IPS-NIHi11 (cell line): ENCODE measurements at places on chromosomes 16 and 17.
A peak's percentile ranks its signal among the peaks of the same experiment; 100 is the strongest.

DNA sequence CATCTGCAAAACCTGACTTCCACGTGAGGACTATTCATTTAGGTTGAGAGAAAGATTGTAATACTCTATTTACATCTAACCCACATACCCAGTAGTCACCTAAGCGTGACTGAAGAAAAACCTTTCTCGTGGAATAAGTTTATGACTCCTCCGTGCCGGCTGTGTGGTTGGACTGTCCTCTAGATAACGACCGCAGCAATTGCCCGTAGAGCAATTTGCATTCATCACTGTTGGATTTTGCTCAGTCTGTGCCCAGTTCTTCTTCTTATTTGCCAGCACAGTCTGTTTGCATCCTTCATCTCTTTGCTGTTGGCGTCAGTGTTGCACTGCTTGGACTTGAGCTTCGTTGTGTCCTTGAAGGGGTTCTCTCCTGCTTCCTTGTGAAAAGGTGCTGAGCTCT is 131.3 kb downstream of the CYB561 start:
- DNase-seq = no peak

- no peak for DNase-seq
These were observed 7.5 kb downstream of the KRT12 start for GRCh38 chr17:40859536-40859935.

GRCh38 chr17:52025236-52025635 is 133.3 kb downstream of the CA10 start:
- no peak for DNase-seq

DNA sequence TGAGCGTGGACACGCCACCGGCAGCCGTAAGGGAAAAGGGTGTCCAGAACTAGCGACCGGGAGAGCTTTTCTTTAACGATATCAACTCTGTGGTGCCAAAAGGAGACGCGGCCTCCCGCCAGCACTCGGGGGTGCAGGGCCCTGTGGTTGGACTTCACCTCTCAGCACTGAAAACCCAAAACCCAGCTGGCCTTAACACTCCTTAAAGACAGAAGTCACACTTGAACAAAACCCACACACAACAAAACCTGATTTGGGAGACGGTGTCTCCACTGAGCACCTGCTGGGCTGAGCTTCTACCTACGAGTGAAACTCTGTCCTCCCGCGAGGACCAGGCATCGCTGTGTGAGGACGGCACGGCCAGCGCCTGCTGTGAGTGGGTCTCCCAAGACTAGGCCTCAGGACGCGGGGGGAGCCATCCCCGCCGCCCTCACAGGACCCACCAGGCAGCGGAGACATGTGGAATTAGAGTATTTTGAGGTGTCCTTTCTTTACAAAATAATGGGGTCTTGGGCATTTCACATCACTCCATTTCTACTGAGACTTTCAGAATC is 46.7 kb downstream of the WDR45B start:
- no peak for DNase-seq

DNA sequence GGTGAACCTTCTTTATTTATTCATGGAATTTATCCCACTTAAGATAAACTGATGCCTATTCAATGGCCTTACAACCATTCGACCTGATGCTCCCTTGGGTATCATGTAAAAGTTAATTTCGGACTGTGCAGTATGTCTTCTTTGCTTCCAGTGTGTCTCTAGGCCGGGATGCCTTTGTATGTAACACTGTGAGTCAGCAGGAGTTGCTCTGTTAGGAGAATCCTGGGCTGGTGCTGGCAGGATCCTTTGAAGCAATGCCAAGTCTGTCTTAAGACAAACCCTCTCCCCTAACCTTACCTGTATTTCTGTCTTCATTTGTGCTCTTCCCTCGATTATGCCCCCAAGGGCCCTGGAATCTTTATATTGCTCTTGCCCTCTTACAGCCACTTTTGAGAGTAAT is 37.9 kb upstream of the ABCA8 start:
- no peak for DNase-seq

GRCh38 chr16:49670627-49671026 is 185.3 kb downstream of the ZNF423 start:
- DNase-seq = no peak

GRCh38 chr17:80876950-80877728 is 114.5 kb upstream of the CHMP6 start:
- DNase-seq = no peak

DNA sequence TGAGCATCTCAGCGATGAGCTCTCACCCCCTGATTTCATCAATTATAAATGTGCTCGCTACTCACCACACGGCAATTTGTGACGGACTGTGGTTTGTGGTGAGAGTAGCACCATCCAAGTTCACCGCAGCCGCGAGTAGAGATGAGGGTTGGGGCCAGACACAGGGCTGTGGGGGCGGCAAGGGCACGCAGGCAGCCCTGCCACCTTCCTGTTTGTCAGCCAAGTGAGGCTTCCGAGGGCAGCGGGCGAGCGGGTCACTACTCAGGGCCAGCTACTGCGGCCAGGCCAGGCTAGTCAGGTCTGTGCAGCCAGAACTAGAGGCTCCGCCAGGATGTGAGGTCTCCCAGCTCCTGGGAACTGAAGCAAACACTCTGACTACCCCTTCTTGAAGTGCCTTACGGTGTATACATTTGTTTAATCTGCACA is 39.6 kb upstream of the MEOX1 start:
- DNase-seq = no peak

DNA sequence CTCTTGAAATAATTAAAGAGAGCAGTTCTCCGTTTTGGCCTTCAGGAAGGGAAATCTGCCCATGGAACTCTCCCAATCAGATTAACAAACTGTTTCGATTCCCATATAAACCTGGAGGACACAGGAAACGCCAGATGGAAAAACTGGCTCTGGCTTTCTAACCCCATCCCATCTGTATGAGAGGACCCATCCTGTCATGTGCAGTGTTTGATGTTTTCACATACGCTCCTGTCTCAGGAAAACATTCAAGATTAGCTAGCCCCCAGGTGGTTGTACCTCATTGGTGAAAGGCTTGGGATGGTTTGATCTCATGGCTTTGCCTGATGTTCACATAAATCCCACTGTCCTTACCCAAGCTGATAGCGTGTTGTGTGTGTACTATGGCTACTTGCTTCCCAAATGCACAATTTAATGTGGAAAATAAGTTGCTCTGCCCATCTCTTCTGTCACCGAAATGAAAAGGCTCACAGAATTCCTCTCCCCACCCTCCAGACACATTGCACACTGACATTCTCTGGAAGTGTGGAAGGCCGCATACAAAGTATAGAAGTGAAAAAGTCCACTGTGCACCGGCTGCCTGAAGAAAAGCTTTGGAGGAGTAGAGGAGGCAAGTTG is 18.2 kb upstream of the ERN1 start:
- DNase-seq = no peak

- DNase-seq = peak; percentile 96
These were observed 31.3 kb downstream of the ZCCHC14 start for GRCh38 chr16:87461466-87461991.

GRCh38 chr16:50275428-50276325 is 9.3 kb downstream of the ADCY7 start:
- DNase-seq = no peak

DNA sequence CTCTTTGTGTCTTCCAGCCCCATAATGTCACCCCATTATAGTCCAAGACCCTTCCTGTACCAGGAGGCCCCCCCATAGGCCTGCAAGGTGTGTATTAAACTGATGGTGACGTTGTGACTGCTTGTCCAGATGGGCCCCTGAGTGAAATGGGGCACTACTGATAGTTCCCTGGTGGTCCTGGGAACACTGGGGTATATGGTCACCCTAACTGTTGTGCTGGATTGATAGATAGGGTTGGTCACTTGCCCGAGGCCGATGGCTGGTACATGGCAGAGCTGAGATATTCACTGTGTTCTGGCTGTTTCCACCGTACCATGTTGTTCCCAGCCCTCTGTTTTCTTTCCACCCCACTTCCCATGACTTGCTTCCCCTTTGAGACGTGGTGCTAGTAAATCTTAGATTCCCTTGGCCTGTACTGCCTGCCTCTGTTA is 4.3 kb downstream of the CNP start:
- DNase-seq = no peak

GRCh38 chr16:49055291-49055690 is 226.3 kb downstream of the CBLN1 start:
- DNase-seq = no peak

- peak; percentile 65 for DNase-seq
These were observed 53.5 kb downstream of the SREBF1 start for GRCh38 chr17:17783116-17783824.

GRCh38 chr16:56363781-56364565 is 61.4 kb downstream of the AMFR start:
- no peak for DNase-seq

DNA sequence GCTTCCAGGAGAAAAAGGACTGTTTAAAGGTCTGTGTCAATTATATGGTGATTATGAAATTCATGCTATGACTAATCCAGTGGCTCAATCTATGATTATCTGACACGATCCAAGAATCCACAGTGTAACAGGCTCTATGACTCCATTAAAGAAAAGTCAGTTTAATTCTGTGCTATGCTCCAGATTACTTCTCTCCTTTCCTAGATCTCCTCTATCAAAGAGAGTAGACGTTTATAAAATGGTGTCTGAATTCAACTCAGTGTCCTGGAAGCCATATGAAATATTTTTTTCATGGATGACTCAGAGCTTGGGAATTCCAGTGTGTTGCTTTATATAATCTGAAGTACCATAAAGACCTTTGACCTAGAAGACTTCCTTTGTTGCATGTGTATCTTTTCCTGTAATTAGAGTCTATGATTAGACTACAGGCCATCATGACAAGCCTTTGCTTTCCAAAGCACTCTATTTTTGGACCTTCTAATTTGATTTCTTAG is 27.0 kb upstream of the NF1 start:
- DNase-seq = no peak

GRCh38 chr17:79504181-79504605 is 106.7 kb downstream of the RBFOX3 start:
- no peak for DNase-seq

DNA sequence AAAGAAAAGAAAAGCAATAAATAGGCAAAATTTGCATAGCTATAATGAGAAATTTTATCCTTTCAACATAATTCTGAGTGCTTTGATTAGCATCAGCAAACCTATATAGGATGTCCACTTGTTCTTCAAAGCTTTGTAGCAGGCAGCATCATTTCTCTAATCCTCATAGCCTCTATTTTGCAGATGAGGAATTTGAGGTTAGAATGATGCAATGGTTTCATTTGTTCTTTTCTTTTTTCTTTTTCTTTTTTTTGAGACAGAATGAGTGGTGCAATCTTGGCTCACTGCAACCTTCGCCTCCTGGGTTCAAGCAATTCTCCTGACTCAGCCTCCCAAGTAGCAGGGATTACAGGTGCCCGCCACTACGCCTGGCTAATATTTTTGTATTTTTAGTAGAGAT is 594.4 kb downstream of the TOX3 start:
- DNase-seq = no peak

DNA sequence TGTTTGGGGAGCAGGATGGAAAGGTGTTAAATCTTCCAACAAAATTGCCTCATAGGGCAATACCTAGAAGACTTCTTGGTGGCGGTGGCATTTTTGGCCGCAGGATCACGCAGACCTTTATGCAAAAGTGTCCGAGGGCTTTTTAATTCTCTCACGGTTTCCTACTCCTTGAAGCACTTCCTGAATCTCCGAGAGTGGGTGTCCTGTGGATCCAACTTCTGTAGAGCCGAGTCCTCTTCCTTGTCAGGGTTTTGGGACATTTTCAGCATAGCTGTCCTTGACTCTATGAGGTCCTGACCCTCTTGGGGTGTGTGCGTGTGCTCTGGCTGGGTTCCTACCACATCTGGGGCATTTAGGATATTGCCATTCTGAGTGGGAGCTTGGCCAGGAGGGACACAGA is 31.7 kb downstream of the IL21R start:
- no peak for DNase-seq

DNA sequence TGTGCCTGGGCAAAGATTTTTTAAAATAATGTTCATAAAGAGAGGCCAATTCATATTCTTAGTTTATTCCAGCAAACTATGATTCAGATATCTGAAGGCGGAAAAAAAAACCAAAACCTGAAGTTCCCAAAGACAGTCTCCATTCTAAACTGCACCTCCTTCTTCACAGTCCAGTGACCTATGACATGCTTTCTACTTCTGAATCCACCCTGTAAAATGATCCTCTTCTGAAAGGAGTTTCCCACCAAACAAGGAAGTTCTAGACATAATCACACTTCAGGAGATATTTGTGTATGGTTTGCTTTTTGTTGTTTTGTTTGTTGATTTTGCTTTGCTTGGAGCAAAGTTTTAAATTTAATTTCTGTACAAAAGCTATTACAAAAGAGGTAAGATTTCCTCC is 12.9 kb upstream of the CHST4 start:
- no peak for DNase-seq
